ENCODE measurements at places on chromosomes 1 and 21.

- DNase-seq = no peak
Observed at GRCh38 chr1:157144509-157144908, 6.3 kb upstream of the ETV3 start.

- no peak for DNase-seq
Observed at GRCh38 chr1:5448486-5448885, 543.7 kb downstream of the NPHP4 start.

GRCh38 chr1:179253286-179253972 lies 24.0 kb upstream of the ABL2 start:
- DNase-seq = no peak

- DNase-seq = no peak
Observed at GRCh38 chr1:60133000-60133673, 59.6 kb upstream of the C1orf87 start.

GRCh38 chr1:248751635-248752034 lies 3.9 kb downstream of the LYPD8 start:
- no peak for DNase-seq

DNA sequence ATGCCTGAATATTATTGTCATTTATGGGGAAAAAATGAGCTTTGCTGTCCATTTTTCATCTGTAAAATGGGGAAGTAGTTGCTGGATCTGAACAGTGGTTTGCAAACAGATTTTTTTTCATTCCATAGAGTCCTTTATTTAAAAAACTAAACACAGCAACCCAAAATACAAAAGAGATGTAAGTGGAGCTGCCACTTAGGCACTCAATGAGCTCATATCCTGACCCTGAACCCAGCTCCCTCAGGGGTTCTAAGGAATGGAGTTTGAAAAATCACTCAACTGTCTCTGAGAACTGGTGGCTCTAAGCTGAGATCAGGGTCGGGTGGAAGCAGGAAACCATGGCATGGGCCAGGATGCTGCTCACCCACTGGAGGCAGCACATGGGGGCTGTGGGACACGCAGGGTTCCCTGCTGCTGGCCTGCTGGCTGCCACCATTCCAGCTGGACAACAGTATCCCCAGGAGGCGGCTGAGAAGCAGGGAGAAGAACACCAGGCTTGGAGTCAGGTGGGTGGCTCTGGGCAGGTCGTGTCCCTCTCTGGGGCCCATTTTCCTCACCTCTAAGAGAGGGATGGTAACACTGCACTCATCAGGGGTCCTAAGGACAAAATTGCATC lies 9.6 kb upstream of the ECE1 start:
- DNase-seq = no peak

DNA sequence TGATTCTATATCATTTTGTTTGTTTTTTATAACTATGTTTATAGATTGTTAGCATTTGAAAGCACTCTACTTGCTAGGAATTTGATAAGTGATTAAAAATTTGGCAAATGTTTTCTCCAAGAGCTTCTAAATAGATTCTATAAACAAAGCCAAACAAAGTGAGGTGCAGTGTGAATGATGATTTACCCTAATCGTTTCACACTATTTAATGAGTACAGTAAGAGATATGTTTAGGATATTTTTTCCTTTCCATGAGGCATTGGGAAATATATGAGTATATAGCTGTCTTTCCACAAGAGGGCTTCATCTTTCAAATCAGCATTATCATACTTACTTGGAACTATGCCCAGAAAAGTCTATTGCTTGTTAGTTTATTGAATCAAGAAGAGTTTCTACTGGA lies 277.0 kb upstream of the BRINP3 start:
- DNase-seq = no peak

DNA sequence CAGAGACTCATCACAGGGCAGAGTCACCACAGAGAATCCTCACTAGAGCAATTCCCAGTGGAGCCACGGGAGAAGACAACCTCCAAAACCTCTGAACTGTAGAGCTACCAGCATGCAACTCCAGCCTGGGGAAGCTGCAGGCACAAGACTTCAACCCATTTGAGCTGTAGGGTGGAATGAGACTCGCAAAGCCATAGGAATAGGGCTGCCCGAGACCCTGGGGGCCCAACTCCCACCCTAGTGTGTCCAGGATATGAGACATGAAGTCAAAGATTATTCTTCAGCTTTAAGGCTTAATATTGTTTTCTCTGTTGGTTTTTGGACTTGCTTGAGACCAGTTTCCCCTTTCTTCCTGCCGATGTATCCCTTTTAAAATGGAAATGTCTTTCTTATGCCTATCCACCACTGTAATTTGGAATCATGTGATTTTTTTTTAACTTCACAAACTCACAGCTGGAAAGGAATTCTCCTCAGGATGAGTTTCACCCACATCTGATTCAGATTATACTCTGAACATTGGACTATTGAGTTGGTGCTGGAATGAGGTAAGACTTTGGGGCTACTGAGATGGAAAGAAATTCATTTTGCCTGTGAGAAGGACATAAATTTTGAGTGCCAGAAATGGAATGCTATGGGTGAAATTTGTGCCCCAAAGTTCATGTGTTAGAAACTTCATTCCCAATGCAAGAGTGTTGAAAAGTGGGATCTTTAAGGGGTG lies 59.6 kb upstream of the ST6GALNAC5 start:
- DNase-seq = no peak

DNA sequence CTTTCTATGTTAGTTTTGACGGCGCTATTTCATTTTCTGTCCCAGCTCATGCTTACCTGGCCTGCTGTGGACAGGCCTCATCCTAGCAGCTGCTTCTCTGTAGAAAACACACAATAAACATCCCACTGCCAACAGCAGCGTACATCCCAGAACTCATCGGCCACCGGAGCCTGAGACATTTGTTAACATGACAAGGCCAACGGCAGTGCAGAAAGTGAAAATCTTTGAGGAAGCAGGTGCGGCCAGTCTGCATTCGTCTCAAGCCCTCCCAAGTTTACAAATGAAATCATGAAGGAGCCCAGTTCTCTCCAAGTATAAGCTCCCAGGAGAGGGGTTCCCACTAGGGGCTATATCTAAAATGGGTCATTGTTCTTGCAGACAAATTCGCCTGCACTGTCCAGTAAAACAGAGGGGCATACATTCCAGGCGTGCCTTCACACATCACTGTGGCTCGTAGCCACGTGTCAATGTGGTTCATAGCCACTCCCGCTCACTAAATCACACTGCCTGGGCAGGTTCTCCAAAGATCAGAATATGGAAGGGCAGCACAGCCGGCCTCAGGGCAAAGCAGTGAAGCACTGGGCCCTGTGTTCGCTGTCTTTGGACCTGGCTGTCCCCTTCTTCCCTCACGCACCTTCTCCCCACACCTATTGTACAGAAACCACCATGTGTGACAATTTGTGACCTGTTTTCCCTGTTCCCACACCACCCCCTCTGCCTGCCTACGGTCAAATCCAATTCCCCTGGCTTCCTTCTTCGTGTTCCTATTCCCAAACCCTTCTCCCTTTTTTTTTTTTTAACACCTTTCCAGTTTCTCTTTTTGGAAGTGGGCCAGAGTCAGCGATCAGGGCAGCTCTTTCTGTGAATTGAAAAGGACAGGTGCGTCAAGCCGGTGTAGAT lies 27.0 kb upstream of the ABCG1 start:
- no peak for DNase-seq

GRCh38 chr1:2102753-2103152 lies 52.5 kb downstream of the PRKCZ start:
- no peak for DNase-seq

GRCh38 chr21:32226444-32226843 lies 52.4 kb downstream of the MIS18A start:
- no peak for DNase-seq

DNA sequence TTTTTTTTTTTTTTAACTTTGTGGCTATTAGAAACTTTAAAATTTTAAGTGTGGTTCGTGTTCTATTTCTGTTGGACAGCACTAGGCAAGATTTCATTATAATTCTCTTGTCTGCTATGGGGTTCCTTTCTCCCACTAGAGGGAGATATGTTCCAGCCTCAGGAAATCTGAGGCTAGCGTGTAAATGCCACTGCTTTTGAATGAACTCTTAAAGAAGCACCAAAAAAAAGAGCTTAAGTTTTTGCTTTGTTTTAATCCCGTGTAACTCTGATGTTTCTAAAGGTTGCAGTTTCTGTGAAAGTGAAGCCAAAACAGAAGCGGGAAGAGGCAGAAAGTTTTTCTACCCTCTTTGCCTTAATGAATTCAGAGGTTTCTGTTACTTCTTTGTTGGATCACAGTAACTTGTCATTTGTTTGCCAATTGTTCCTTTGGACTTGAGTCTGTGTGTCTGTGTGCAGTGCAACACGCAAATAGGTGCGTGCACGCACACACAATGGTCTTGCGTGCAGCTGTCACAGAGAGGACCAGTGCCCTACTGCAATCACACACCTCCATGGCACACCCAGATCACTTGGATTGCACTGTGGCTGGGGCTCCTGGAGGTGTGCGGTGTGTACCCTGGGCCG lies 32.3 kb downstream of the HHAT start:
- DNase-seq = no peak

- no peak for DNase-seq
Observed at GRCh38 chr1:197399755-197400521, 131.9 kb downstream of the CRB1 start.

DNA sequence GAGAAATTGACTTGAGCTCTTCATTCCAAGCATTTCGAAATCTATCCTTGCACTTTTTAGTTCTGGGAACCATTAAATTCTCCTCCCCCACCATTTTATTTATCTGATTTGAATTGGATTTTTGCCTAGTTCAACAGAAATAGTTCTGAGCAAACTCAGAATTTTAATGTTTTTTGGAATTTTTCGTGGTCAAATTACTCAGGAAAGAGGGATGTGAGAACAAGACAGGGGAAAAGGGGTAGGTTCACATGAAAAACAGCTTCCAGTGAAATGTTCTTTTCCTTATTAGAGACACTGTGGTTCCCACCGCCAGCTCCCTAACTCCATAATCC lies 5.7 kb upstream of the ZNF697 start:
- DNase-seq = no peak

DNA sequence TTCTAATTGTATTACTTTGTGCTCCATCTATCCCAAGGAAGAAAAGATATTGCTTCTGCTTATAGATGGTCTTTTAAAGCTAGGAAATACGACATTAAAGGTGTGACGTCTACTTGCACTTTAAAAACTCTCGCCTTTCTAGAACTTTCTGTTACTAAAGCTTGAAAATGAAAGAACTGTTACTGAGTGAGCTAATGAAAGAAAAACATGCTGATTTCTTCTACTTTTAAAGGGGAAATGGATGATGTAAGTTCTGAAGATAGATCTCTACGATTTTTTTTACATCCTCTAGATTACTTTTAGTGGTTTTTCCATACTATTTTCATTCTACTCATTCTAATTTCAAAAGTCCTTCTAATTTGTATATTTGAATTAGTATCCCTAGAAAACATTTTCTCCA lies 387.5 kb downstream of the USP25 start:
- no peak for DNase-seq

DNA sequence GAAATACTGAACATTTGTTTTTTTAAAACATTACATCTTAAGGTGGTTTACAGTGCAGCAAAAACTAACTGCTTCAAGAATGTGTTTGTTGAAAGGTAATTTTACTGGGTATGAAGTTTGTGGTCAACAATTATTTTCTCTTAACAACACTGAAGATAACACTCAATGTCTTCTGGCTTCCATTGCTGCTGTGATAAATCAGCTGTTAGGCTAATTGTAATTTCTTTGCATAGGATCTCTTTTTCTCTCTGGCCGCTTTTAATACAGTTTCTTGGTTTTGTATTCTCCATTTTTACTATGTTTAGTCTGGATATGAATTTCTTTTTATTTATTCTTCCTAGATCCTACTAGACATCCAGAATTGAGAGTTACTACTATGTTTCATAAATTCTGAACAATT lies 44.9 kb downstream of the DOCK7 start:
- DNase-seq = no peak
